ENCODE measurements at places on chromosomes 4 and X.

DNA sequence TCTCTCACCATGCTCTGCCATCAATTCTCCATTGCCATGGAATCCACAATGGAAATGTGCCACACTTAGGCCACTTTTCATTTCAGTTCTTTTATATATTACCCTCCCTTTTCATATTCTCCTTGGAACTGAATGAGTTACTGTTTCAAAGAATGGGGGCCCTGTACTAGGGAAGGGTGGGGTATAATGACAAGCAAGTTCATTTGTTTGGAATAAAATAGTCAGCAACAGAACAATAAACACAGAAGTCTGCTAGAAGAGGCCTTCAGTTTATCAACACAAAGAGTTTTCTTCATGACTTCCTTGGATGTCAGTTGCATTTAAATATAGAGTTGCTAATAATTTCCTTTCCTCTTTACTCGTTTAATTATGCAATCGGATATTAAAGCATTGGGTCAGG lies 478.3 kb upstream of the FTHL17 start:
- no peak for DNase-seq

DNA sequence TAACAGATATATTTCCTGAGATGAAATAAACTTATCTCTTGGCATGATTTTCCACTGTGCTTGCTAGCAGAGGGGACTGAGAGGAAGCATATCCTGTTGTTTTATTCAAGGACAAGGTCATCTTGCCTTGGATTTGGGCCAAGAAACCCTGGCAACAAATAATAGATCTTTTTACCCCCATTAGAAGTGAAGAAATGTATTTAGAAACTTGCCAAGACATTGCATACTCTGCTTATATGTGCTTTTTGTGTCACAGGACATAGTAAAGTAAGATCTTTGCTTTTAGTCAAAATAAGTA lies 170.2 kb downstream of the RAPGEF2 start:
- no peak for DNase-seq

DNA sequence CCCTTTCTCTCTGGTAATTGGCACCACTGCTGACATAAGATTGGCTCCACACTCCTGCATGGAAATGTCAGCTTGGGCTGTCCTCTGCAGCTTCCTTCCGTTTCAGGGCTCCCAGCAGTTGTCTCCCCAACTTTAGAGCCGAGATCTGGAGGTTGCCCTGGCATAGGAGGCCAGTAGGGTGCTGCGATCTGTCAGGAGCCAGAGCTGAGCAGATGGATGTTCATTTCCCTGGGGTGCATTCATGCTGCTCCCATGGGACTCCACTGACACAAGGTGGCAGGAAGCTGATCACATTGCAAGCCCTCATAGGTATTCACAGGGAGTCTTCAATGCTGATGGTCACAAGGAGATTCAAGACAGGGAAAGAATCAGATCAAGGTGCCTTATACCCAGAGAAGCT lies 116.6 kb upstream of the RAI2 start:
- no peak for DNase-seq

- DNase-seq = no peak
Observed at GRCh38 chr4:38034986-38035882, 75.0 kb downstream of the PTTG2 start.

DNA sequence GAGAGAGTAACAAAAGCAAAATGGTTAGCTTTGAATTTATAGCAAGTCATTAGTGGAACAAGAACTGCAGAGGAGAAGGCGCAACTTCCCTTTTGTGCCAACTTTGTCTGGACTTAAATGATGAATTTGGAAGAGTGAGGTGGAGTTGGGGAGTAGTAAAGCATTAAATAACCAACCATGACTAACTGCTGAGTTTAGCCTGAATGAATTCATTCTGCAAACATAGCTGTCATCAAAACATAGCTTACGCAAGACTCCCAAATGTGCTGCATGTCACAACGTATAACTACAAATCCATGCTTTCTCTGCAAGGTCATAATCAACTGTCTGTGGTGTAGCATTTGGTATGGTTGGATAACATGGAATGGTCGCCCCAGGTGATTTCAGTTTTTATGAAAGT lies 75.9 kb upstream of the RPL34 start:
- DNase-seq = no peak
